ENCODE measurements at places on chromosomes 2 and 18.

GRCh38 chr2:154556146-154556545 is 142.3 kb upstream of the KCNJ3 start:
- DNase-seq, result no peak

GRCh38 chr2:116979916-116980764 is 834.4 kb upstream of the DDX18 start:
- DNase-seq, result no peak

DNA sequence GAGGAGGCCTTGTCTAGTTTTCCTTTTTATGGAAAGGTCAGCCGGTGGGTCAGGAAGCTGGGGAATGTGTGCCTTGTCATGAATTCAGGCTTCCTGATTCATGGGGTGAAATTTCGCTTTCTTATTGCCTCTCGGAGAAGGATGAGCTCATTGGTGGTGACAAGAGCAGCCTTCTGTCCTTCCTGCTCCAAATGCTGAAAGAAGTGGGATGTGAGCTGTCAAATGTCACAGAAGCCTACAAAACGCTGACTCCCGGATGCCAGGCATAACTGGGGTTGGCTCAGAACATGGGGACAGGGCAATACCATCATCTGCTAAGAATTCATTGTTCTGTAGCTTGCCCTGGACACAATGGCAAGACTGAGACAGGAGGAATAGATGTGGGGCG is 55.8 kb upstream of the FAM136A start:
- DNase-seq, result no peak

DNA sequence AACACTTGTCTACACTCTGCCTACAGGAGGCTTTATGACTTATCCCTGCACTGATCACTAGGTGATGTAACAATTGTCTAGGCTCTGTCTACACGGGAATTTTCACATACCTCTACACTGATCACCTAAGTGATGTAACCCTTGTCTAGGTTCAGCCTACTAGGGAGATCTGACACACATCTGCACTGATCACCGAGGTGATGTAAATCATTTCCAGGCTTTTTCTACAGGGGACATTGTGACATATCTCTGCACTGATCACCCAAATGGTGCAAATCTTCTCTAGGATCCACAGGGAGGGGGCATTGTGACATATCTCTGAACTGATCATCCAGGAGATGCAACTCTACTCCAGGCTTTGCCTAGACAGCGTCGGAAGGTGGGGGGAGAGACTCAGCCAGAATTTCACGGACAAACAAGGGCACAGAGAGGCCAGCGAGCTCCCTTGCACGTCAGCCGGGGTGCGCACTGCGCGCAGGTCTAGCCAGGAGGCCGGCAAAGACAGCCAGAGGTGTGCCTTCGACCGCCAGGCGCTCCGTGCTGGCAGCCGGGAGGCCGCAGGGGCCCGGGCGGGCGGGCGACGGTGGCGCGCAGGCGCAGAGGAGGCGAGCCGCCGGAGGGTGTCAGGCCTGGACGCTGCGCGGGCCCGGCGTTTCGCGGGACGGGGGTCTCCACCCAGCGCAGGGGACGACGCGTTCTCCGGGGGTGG is 46.9 kb upstream of the USP14 start:
- no peak for DNase-seq

DNA sequence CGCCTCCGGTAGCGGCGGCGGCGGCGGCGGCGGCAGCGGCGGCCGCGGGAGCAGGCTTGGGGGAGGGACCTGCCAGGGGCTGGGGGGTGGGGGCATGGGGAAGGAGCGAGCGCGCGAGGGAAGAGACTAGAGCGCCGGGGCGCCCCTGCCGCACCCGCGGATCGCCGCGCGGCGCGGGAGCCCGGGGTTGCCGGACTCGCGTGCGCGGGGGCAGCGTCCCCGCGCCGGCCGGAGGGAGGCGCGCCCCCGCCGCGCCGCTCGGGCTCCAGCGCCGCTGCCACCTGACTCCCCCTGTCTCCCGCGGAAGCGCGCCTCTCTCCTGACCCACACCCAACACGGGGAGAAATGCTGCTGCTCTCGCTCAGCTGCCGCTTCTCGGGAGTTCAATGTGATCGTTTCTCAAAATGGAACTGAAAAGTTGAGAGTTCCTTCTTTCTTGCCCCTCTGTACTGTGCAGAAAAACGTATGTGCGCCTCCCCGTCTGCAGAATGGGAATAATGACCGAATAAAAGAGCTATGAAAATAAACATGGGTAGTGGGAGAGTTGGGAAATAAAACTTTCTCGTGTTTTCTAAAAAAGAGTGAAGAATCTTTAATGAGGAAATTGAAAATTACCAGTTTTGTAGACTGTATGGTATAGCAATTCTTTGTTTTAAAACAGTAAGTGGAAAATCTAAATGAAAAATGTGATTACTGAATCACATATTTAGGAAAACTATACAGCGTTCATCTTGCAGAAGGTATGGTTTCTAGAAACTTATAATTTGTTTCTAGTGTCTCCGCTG is 455 bp upstream of the TLK1 start:
- DNase-seq, result peak; percentile 58

GRCh38 chr2:110804433-110804832 is 72.1 kb downstream of the ACOXL start:
- DNase-seq, result no peak

DNA sequence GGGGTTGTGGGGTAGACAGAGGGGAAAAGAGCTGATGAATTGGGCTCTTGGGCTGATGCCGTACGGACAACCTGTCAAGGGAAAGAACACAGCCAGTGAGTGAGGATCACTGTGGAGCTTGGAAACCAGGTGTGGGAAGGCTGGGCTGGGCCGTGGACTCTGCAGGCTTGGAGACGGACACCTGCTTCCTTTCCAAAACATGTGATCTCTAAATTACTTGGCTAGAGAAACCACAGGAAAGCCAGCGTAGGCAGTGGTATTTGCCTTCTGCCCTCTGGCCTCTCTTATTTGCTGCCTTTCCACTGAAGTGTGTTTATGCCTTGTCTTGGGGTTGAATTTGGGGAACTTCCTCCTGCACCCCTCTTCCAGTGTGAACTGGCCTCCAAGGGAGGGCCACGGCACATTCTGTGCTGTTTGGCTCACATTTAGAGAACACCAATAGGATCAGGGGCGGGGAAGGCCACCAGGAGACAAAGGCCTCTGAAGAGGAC is 267.7 kb downstream of the PRKCE start:
- no peak for DNase-seq

- no peak for DNase-seq
These were observed 106.9 kb downstream of the FARSB start for GRCh38 chr2:222548992-222549391.

GRCh38 chr2:105573490-105573889 is 171.2 kb upstream of the NCK2 start:
- DNase-seq, result no peak

DNA sequence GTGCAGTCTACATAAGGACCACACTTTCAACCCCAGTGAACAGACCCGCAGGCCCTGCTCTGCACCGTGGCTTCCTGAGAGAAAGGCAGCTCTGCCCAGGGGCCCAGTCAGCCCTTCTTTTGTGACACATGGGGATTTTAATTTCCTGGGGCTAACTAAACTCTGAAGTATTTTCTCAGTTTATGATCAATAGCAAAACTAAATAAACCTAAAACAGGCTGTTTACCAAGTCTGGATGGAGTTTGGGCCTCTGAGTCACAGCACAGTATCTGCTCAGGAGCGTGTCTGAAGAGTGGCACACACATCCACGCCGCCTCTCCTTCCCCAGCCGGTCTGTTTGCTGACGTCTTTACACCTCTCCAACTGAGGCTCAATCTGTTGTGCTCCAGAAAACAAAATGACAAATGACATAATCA is 72.3 kb downstream of the LDLRAD4 start:
- DNase-seq, result no peak

- no peak for DNase-seq
These were observed 46.8 kb upstream of the ACTR3 start for GRCh38 chr2:113842919-113843736.

DNA sequence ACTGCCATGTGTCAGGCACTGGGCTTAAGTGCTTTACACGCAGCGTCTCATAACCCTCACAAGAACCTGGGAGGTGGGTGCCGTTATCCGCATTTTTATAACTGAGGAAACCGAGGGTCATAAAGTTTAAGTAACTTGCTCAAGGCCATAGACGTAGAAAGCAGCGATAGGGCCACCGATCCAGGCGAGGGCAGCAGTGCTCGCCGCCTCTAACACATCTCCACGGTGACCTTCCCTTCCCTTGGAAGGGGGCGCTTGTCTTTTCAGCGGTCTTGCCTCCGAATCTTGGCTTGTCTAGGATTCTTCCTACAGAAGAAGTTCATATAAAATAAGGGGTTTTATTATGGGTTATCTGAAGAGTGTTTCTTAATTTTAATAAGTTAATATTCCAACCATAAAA is 186.6 kb downstream of the GBX2 start:
- no peak for DNase-seq

DNA sequence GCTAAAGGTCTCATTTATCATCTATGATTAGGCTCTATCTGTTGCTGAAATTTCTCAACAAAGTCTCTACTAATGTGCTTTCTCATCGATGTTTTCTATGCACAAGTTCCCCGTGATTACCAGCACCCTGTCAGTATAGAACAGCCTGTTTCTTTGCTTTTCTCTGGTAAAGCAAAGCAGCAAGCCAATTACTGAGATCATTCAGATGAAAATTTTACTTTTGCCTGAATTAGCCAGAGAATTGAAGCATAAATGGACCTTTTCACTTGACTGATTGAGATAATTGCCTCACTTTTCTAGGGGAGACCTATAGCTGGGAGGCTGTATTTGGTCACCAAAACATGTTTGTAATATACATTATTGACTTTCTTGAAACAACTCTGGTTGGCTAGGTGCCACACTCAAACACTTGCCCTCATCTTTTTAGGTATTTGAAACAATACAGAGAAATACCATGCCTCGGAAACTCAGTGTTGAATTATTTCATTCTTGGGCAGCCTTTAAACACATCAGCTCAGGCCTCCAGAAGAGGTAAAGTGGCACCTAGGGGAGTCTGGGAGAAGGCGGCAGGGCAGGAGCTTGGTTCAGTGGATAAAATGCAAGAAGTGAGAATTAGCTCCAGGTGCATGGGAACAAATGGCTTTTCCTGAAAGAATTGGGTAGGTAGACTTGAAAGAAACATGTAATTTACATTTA is 96.2 kb downstream of the GALNT3 start:
- DNase-seq, result peak; percentile 91

- no peak for DNase-seq
These were observed 535 bp downstream of the ATG4B start for GRCh38 chr2:241637795-241638660.
